Stimulated activated CD8-positive, alpha-beta memory T cell treated with anti-CD3 and anti-CD28 coated beads, Interleukin-7, amount 100 ng/mL, for 1 hour (primary cell): ENCODE measurements at places on chromosomes 2 and 18.

DNA sequence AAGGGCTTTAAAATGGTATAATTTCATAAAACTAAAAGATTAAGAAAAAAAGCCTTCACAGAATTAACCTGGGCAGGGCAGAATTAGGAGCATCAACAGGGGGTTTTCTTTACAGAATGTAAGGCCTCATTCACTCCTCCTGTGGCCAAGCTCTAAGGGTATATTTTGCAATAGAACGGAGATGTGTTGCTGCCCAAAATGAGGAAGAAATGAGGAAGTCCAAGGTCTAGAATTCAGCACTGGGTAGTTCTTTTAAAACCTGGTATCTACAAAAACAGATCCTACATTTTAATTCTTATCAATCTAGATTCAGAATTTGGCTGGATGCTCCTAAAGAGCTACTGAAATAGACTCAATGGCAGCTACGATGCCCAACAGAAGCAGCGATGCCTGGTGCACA, 101.8 kb downstream of the AKAIN1 start:
- DNase-seq: no peak

DNA sequence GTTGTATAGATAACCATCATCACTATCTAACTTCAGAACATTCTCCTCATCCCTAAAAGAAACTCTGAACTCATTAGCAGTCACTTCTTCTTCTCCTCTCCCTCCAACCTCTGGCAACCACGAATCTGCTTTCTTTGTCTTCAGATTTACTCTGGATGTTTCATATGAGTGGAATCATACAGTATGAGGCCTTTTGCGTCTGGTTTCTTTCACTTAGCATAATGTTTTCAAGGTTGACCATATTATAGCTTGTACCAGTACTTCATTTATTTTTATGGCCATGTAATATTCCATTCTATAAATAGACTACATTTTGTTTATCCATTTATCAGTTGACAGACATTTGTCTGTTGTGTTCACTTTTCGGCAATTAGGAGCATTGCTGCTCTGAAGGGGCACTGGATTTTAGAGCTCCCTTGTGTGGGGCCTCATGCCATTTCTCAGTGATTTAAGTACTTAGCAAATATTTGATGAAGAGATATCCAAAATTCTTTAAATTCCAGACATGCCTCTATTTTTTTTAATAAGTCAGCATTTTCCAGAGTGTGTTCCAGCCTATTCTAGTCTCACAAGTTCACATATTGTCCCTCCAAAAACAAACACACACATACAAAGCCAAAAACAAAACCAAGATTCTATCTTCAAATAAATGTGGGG, 22.5 kb upstream of the MAP3K20 start:
- DNase-seq: no peak

DNA sequence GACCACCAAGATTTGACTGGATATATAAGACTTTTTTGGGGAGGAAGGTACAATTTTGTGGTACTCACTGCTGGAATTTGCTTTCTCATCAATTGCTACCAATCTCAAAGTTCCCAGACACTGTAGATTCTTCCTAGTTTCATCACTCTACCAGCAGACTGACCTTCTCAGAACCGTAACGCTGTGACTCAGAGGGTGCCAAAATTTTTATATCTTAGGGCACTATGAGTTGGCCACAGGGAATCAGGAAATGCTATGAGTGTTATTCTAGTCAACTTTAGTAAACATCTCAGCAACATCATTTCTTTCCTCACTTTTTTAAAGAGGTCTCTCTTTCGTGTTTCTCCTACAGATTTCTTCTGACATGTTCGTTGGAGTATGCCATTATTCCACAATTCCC, 499.0 kb downstream of the TMX3 start:
- DNase-seq: no peak

GRCh38 chr2:238875101-238875470, 27.2 kb downstream of the TWIST2 start:
- no peak for DNase-seq

DNA sequence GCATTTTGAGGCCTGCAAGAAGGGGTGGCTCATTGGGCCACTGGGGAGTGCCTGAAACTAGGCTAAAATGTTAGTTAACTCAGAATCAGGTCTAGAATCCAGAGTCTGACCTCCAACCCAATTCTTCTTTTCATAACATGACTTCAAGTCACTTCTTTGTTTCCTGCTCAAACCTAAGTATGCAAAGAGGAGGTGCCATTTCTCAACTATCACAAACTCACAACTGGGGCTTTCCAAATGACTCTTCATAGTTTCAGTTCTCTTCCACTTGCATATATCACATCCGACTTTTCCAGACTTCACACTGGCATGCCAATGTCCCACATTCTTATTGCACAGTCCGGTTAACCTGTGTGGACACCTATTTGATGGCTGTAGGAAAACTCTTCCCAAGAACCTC, 211.6 kb downstream of the TCF4 start:
- DNase-seq: no peak

GRCh38 chr2:22788749-22789327, 596.1 kb upstream of the KLHL29 start:
- no peak for DNase-seq

DNA sequence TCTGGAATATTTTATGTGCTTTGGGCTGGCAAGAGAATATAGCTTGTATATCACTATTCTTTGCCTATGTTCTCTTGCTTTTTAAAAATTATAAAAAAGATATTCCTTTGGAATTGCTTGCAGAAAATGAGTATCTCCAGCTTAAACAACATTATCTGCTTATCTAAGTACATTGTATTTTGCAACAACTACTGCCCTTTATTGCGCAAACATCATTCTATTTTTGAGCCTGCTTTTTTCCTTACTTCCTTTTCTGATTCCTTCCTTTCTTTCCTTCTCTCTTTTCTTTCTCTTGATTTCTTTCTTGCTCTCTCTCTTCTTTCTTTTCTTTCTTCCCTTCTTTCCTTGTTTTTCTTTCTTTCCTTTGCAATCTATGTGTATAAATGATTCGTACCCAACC, 74.0 kb downstream of the UNC80 start:
- no peak for DNase-seq

- no peak for DNase-seq
These were observed 2.6 kb upstream of the PDCD1 start for GRCh38 chr2:241861264-241861663.

GRCh38 chr2:225122583-225123486, 80.6 kb upstream of the DOCK10 start:
- peak; percentile 10 for DNase-seq

GRCh38 chr2:173955004-173955403, 10.2 kb downstream of the SP3 start:
- no peak for DNase-seq

DNA sequence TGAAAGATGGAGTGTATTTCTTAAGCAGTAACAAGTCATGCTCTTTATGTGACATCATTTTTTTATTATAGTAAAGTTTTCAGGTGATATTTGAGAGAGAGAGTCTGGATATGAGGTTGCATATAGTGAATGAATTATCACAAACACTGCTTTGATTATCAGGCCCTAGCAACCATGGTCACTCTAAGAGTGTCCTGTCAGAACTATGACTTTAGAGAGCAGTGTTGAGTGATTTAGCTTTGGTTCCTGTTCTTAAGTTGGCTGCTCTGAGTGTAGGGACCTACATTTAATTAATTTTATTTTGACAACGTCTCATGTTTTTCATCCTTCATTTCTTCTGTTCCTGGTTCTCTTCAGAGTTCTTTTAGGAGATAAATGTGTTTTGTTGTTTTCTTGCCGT, 275.5 kb downstream of the KCNJ3 start:
- DNase-seq: no peak

GRCh38 chr2:53210538-53210937, 557.1 kb upstream of the CHAC2 start:
- DNase-seq: no peak

DNA sequence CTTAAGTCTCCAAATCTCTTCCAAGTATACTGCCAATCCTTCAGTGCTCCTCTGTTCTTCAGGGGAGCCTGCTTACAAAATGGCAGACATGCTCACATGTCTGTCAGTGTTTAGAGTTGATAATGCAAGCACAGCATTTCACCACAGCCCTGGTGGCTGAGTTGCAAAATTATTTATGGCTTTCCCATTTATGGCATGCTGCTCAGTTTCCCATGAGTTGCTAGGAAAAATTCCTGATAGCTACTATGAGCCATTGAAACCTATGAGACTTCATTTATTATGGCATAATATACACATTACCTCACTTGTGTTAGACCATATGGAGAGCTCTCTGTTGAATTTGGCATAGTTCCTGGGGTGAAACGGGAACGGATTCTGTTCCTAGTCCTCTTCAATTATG, 448.7 kb upstream of the TCF4 start:
- no peak for DNase-seq

GRCh38 chr18:75480487-75480886, 53.0 kb upstream of the SMIM21 start:
- DNase-seq: no peak

- no peak for DNase-seq
These were observed 101.5 kb upstream of the SETBP1 start for GRCh38 chr18:44579028-44579702.

DNA sequence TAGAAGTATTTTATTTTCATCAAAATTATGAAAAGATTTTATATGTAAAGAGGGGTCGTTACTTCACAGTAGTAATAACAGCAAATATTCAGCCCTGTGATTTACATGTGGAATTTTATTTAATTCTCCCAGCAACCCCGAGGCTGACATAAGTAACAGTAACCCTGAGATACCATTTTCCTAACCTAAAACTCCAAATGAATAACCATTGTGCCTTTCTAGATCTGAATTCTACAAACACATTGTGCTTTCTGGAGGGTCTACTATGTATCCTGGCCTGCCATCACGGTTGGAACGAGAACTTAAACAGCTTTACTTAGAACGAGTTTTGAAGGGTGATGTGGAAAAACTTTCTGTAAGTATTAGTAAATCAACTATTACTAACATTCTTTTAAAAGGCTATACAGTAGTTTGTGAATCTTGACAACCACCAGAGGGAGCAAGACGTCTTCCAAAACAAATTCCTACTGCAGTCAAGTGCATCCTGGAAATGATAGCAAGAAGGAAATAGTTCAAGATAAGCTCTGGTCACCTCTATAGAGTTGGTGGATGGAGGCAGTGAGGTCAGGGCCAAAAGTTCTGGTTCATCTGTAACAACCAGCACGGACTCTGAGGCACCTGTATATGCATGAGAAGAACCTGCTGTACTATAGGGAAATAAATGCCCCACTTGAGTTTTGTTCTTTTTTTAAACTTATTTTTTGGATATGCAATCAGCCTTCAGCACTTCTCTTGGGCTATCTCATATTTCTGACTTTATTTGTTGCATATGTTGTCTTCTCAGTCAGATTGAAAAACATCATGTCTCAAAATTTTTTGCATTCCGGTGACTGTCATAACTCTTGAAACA, 37.4 kb downstream of the ACTR2 start:
- DNase-seq: no peak

- no peak for DNase-seq
These were observed 20.9 kb downstream of the RAB10 start for GRCh38 chr2:26054598-26055348.

GRCh38 chr18:79515331-79515730, 119.6 kb downstream of the NFATC1 start:
- DNase-seq: no peak

DNA sequence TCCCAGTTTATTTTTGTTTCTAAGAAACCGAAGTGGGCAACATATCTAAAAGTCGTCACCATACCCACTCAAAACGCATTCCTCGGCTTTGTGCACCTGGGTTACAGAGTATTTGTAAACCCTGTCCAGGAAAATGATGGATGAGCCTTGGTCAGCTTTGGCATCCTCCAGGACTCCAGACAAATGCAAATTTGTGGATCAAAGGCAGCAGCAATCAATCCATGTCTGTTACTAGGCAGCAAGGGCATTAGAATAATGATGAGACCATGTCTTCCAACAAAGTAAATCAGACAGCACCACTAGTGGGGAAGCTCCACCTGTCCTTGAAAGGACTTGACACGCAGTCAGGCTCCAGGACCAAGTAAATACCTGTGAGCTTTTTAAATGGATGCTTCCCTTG, 672.6 kb upstream of the GYPC start:
- no peak for DNase-seq

- DNase-seq: no peak
These were observed 48.1 kb downstream of the MAIP1 start for GRCh38 chr2:200003444-200003843.

DNA sequence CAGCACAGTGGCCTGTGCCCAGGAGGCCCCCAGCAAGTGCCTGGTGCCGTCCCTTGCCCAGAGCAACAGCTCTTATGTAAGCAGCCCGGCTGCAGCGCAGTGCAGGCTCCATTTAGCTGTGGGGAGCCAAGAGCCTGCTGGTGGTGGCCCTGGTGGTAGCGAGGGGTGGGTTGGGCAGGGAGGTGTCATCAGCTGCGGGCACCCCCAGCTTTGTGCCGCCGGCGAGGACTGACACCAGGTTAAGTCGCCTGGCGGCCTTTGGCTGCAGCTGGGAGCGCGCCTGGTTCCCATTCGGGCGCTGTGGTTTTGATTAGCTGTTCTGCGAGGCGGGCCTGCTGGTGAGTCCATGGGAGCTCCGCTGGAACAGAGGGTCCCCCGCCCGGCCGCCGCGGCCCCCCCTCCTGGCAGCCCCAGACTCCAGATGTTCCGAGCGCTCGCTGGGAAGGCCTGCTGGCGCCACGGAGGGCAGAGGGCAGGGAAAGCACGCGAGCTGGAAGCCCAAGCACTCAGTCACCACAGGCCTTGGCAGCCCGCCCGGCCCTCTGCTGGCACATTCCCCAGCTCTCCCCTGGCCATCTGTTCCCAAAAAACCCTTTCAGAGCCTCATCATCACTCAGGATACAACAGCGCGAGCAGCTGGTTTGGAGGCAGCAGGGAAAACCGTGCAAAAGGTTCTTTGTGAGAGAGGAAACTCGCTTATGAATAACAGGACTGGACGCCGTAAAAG, 18.4 kb downstream of the ATOH8 start:
- DNase-seq: no peak

DNA sequence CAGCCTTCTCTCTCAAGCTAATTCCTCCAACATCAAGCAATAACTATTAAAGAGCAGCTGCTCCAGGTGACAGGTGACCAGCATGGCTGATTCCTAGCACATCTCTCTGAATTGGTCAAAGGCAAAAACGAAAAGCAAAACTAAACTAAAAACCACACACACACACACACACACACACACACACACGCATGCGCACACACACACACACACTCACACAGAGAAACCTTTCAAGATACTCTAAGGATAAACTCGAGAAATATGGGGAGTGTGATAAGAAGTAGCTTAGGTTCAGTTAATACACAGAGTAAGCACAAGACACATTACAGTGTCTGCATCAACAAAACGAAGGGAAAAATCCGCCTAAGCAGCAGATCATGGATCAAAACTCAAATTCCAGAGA, 74.5 kb upstream of the FZD7 start:
- DNase-seq: no peak

- no peak for DNase-seq
These were observed 25.8 kb downstream of the KCNJ3 start for GRCh38 chr2:154724194-154724797.

GRCh38 chr2:7280790-7281189, 363.6 kb downstream of the RNF144A start:
- DNase-seq: no peak
